ENCODE measurements at places on chromosomes 3 and 15.

- no peak for DNase-seq
Observed at GRCh38 chr3:86239946-86240345, 751.0 kb downstream of the VGLL3 start.

DNA sequence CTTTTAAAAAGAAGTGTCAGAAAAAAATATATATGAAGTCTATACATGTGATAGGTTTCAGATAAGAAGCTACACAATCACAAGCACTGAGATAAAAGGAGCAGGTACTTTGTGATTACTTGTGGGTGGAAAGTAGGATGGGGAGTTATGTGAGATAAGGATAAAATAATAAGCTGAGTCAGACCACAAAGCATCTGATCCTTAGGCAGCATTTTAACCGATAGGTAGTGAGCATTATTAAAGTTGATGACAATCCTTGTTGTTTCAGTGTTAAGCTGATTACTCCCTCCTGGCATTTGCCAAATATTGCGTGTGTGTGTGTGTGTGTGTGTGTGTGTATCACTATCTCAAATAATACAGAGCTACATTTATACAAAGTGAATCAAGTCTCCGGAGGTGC is 483.1 kb downstream of the NAALADL2 start:
- DNase-seq, result no peak

DNA sequence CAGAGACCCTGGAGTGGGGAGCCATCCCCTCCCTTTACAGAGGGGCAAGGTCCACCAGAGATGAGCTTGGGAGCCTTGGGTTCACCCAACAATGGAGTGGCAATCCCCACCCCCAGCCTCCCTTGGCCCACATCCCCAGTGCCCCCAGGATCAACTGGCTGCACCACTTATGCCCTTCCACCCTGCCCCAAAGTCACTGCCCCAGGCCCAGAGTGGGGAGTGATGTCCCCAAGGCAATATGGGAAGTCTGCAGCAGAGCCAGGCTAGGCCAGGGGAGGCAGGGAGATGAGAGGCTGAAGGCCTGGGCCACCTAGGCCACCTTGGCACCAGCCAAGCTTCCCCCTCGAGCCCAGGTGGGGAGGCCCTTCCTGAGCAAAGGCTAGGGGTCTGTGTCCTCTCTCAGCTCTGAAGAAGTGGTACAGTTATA is 145.5 kb downstream of the SMAD6 start:
- DNase-seq, result no peak

DNA sequence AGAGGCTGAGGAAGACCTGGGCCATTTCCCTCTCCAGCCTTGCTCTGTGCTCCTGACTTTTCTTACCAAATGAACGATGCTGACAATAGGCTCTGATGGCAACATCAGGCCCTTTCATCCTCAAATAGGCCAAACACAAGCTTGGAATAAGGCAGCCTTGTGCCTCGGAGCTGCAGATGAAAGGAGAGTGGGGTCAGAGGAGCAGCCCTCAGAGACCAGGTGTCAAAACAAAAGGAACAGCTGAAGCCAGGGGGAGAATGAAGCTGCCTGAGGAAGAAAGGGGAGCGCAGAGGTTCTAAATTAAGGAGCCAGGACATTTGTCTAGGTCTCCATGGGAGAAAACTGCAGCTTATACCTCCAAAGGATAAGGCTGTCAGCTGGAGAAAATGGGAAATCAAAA is 5.1 kb downstream of the BFSP2 start:
- no peak for DNase-seq
